ENCODE measurements at places on chromosomes 5 and 9. TPM values are rescaled to one million over a fixed set of nuclear protein-coding genes. Genes with fewer than 3 reads are reported as not detected.

DNA sequence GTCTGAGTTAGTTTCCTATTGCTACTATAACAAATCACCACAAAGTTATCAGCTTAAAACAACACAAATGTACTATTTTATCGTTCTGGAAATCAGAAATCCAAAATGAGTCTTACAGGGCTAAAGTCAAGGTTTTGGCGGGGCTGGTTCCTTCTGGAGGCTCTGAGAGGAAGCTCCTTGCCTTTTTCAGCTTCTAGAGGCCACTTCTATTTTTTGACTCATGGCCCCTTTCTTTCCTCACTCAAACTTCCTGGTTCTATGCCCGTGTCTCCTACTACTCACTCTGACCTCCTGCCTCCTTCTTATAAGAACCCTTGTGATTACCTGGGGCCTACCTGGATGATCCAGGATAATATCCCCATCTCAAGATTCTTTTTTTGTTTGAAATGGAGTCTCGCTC is 48.2 kb downstream of the GABBR2 start:
- DNase-seq = no peak

GRCh38 chr5:171127314-171127713 is 181.7 kb upstream of the TLX3 start:
- DNase-seq = no peak

ADGRD2 gene
- total RNA-seq = not detected

GRCh38 chr9:109101810-109102209 is 17.9 kb downstream of the TMEM245 start:
- no peak for DNase-seq
